Dorsolateral prefrontal cortex (tissue), 122 donors: ENCODE measurements at places on chromosomes 2 and 18.

DNA sequence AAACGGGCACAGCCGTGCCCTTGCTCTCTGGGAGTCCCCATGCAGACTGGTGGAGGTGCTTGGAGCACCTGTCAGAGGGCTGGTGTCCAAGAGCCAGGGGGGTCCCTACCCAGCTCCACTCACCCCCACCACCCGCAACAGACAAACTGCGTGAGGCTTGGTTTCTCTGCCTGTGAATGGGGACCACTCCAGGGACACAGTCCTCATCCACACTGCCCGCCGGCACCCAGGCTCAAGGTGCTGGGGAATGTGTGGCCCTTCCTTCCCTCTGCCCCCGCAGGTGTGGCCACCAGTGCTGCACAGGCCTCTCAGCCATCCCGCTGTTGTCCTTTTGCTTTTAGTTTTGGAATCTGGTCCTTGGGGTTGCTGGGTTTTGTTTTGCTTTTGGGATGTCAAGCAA, 136.5 kb upstream of the ZNF236 start:
- no peak for DNase-seq

DNA sequence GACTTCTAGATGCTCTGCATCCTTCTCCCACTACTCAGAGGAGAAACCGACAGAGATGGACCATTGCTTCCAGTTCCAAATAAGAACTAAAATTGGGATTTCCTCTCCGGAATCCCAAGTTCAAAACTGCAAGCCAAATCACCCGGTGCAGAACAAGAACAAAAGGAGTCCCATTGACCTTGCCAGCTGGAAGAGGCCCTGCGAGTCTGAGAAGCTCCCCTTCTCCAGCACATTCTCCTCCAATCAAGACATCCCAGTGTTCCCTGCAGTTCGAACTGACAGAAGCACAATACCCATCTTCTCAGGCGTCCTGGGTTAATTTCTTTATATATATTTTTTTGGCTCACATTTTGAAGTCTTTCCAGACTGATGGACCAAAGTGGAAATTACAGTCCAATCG, 195.3 kb upstream of the MEIS1 start:
- DNase-seq, result no peak

DNA sequence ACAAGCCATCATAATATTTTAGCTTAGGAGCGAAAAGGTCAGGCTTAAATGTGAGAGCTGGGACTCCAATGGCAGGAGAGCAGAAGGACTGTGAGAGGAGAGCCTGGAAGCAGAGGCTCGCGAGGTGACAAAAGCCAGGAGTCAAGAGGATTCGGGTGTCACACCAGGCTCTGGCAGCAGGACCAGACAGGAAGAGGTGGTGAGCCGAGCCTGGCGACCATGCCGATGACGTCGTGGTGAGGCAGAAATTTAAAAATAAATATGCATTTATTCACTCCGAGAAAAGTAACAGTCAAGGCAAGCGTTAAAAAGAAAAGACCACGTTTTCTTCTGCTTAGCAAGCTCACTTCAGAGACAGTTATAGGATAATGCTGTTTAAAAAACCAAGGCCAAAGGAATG, 31.3 kb upstream of the ZNF236 start:
- no peak for DNase-seq

- no peak for DNase-seq
Measured at GRCh38 chr2:226649871-226650660, 149.6 kb downstream of the IRS1 start.

DNA sequence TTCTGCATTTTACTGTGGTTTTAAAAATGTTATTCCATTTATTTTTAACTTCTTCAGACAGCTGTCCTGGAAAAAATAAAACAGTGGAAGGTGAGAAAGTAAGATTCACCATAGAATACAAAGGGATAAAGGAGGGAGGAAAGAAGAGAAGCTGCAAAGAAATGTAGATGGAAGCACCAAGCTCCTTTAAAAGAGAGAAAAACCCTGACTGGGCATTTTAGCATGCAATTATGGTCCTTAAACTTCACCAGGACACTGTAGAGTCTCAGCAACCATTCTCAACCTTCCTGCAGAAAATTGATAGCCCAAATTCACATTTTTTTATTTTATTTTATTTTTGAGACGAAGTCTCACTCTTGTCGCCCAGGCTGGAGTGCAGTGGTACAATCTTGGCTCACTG, 11.6 kb upstream of the ANKRD44 start:
- DNase-seq, result no peak

- DNase-seq, result no peak
Measured at GRCh38 chr18:27695503-27695902, 481.4 kb downstream of the CDH2 start.

DNA sequence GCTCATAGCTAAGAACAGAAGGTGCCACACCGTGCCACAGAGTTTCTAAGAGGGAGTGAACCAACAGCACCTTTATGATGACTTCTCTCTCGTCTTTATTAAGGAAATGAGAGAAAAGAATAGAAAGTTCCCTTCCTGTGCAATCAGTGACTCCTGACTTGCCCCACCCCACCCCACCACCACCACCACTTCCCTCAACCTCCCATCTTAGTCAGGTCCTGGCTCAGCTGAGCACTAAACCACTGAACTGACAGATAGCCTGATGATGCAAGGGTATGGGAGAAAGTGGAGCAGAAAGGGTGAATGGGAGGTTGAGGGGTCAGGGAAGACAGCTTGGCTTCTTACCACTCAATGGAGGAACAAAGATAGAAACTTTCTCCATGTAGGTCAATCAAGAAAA, 75.2 kb upstream of the RMDN2 start:
- DNase-seq, result no peak

DNA sequence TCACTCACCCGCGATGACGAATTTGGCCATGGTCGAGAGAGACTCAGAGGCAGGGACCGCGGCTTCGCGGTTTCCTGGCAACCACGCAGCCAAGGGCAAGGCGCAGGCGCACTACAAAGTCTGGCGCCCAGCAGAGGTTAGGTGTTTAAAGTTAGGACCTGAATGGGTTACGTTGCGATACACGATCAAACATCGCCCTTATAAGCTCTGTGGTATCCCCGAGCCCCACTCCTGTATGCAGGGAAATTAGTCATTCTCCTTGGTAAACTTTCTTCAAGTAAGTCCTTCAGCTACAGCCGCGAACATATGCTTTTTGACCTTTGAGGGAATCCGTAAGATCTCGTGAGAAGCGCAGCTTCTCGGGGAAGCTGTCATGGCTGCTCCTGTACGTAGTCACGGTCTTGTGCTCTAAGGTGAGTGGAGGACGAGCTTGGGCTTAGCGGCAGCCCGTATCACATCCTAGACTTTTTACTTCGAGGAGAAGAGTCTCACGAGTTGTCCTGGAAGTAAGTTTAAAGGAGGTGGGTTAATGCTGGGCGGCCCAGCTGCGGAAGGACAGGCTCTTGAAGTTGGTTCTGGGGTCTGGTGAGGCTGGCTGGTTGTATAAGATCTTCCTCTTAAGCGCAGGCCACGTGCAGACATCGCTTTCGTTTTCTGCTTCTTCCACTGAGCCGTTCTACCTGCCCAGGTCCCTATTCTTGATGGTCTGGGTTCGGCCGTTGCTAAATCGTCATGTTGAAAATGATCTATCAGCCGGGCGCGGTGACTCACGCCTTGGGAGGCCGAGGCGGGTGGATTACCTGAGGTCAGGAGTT, at the start of the genes FASTKD2 and MDH1B:
Gene FASTKD2 (plus strand): TSS at position 365 of the 815 bp plus-strand sequence. CDS start 1,088 bp downstream, outside the sequence.
Gene MDH1B (minus strand): TSS at position 87 of the 815 bp plus-strand sequence. CDS start 57 bp downstream, at position 30.
- peak; percentile 86 for DNase-seq

DNA sequence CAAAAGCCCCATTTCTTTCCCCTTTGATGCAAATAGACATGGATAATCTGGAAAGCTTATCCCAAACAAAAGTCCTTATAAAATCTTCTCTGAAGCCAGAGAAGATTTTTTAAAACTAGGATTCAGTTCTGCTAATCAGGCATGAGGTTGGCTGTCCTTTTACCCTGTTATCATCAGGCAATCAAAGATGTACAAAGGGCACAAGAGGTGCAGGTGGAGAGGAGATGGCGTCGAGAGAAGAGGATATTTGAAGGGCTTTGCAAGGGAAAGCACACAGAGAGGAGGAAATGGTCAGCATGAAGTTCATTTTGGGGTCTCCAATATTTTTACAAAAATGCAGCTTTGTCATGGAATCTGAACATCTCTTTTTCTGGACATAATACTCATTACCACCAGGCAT, 88.5 kb downstream of the KLF7 start:
- no peak for DNase-seq

- DNase-seq, result no peak
Measured at GRCh38 chr2:185374878-185375277, 363.7 kb upstream of the FSIP2 start.

DNA sequence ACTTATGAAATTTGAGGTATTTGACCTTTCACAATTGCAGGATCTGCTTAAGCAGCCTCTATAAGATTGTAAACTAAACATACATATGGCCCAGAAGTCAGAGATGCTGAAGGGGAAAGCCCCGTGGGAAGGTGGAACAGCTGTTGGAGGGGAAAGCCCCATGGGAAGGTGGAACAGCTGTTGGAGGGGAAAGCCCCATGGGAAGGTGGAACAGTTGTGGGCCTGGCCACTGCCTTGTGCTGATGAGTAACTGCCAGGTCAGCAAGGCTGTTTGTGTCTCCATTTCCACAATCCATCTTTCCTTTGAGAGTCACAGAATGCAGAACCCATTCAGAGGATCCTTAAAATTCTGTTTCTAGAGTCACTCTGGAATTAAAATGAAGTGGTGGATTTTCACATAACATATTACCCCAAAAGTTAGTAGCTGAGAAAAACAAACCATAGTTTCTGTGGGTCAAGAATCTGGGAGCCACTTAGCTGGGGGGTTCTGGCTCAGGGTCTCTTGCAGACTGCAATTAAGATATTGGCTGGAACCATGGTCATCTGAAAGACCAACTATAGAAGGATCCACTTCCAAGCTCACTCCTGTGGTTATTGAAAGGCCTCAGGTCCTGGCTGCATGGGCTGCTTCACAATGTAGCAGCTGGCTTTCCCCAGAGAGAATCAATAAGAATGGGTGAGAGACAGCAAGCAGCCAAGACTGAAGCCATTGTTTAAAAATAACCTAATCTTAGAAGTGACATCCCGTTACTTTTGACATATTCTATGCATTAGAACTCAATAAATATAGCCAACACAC, 86.6 kb upstream of the CAVIN2 start:
- no peak for DNase-seq

GRCh38 chr18:52278191-52278590, 61.8 kb upstream of the DCC start:
- no peak for DNase-seq

GRCh38 chr2:232873292-232873908, 3.3 kb downstream of the SNORC start:
- no peak for DNase-seq

DNA sequence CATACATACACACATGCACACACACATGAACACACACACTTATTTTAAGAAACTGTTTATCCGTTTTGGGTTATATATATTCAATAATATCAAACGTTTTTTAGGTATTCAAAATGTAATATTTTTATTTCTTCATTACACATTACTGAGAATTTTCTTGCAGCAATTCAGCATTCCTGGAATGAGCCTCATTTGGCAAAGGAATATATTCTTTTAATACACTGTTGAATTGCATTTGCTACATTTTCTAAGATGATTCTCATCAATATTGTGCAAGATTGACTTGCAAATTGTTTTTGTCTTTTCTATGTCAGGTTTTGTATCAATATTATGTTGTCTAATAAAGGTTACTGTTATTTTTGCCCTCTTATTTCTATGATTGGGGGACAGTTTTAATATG, 276.1 kb upstream of the CYP26B1 start:
- no peak for DNase-seq

GRCh38 chr2:47735136-47735869, 47.6 kb upstream of the MSH6 start:
- DNase-seq, result no peak

- no peak for DNase-seq
Measured at GRCh38 chr2:42721898-42722297, 42.0 kb downstream of the OXER1 start.

DNA sequence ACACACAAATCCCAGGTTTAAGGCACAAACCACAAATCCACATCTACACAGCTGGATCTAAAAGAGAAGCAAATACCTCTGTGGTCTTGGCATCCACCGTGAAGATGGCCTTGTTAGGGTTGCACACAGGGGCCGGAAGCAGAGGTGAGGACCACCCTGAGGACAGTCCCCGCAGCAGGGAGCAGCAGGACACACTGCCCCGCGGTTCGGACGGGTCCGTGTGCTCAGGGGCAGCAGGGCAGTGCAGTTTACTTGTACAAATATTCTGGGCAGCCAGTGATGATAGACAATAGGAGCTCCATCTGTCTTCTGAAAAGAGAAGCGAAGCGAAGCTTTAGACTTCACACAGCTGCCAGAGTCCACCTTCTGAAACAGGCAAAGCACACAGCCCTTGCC, 8.8 kb downstream of the PASK start:
- DNase-seq, result no peak

- no peak for DNase-seq
Measured at GRCh38 chr2:54432251-54433015, 23.7 kb upstream of the SPTBN1 start.

DNA sequence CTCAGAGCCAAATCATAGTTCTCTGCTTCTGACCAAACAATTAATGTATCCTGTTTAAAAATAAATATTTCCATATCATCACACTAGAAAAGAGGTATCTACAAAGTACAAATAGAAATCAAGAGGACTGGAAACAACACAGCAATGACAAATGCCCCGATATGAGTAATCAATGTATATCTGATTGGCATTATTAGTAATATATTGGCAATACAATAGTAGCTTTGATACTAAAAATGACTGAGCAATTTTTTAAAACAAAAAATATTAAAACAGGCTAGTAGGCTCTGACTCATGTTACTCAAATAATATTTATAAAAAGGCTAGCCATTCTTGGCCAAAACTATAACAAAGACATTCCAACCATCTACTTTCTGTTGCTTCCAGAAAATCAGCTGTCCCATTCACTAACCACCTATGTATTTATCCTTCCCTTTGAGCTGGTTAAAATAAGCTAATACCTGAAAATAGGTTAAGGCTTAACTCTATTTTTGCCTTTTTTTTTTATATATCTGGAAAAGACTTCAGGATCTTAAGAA, 13.3 kb downstream of the PPP4R3B start:
- DNase-seq, result no peak

- no peak for DNase-seq
Measured at GRCh38 chr18:35071819-35072247, 30.6 kb downstream of the MAPRE2 start.

GRCh38 chr2:180571559-180571958, 408.8 kb upstream of the UBE2E3 start:
- no peak for DNase-seq

GRCh38 chr2:233964581-233964980, 47.4 kb downstream of the TRPM8 start:
- DNase-seq, result no peak

- DNase-seq, result no peak
Measured at GRCh38 chr2:201176081-201176481, 6.9 kb upstream of the CASP10 start.

GRCh38 chr2:58664523-58665151, 423.5 kb upstream of the FANCL start:
- no peak for DNase-seq
